ENCODE measurements at places on chromosomes 2 and 18. TPM values are rescaled to one million over a fixed set of nuclear protein-coding genes. Genes with fewer than 3 reads are reported as not detected.

The OTOS gene
- not detected for total RNA-seq

The CEP192 gene
- total RNA-seq = 7.8 TPM

The IRS1 gene
- 13.6 TPM for total RNA-seq

The APLF gene
- total RNA-seq = 0.66 TPM

The RBM44 gene
- total RNA-seq = 0.30 TPM

The KCTD18 gene
- total RNA-seq = 11.1 TPM

The CFAP221 gene
- total RNA-seq = 0.38 TPM

The ANKRD62 gene
- not detected for total RNA-seq

The FTCDNL1 gene
- total RNA-seq = 3.1 TPM

The CXCR2 gene
- not detected for total RNA-seq

The PPP1R1C gene
- total RNA-seq = 0.86 TPM

The UGT1A10 gene
- not detected for total RNA-seq

The CFC1 gene
- 0.09 TPM for total RNA-seq

The REG3A gene
- not detected for total RNA-seq
